Right renal pelvis (tissue), 4 donors: ENCODE measurements at places on chromosomes 2 and 18.
A peak's percentile ranks its signal among the peaks of the same experiment; 100 is the strongest.

DNA sequence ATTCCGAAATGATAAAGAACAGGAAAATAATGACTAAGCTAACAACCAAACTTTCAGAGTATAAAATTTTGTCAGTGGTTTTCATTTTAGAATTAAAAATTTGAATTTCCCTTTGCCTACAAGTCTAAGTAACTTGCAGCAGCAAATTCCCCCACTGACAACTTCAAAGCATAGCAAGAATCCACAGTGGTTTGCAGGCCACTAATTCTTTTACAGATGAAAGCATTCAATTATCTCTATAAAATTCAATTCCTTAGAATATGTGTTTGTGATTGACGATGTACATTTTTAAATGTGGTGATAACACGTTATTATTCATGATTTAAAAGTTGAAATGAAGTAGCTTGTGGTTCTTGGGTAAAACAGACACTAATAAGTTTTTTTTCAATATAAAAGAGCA lies 100.6 kb downstream of the SMAD2 start:
- DNase-seq = no peak

- no peak for DNase-seq
These were observed 1.9 kb downstream of the TCF23 start for GRCh38 chr2:27150639-27151230.

- DNase-seq = no peak
These were observed 5.2 kb upstream of the RUFY4 start for GRCh38 chr2:218063896-218064295.

- no peak for DNase-seq
These were observed 1554.5 kb upstream of the SLC39A10 start for GRCh38 chr2:194102546-194102945.

DNA sequence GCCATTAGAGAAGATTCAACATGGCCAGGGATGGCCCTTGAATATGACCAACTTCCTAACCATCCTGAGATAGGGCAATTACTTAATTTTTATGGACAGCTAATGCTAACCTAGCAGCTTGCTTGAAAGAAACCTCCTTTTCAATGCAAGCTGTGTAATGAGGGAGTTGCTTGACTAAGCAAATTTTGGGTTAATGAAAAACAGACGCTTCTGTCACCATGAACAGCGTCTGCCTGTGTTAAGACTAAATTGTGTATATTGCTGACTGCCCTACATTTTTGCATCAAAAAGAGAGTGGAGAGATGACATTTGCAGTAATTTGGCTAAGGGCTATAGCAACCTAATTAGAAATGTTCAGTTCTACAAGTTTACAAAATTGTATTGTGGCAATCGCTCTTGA lies 319.2 kb upstream of the LRATD1 start:
- DNase-seq = no peak

GRCh38 chr2:113876503-113877387 lies 13.1 kb upstream of the ACTR3 start:
- no peak for DNase-seq

GRCh38 chr2:17805717-17806363 lies 10.4 kb upstream of the MSGN1 start:
- DNase-seq = no peak

DNA sequence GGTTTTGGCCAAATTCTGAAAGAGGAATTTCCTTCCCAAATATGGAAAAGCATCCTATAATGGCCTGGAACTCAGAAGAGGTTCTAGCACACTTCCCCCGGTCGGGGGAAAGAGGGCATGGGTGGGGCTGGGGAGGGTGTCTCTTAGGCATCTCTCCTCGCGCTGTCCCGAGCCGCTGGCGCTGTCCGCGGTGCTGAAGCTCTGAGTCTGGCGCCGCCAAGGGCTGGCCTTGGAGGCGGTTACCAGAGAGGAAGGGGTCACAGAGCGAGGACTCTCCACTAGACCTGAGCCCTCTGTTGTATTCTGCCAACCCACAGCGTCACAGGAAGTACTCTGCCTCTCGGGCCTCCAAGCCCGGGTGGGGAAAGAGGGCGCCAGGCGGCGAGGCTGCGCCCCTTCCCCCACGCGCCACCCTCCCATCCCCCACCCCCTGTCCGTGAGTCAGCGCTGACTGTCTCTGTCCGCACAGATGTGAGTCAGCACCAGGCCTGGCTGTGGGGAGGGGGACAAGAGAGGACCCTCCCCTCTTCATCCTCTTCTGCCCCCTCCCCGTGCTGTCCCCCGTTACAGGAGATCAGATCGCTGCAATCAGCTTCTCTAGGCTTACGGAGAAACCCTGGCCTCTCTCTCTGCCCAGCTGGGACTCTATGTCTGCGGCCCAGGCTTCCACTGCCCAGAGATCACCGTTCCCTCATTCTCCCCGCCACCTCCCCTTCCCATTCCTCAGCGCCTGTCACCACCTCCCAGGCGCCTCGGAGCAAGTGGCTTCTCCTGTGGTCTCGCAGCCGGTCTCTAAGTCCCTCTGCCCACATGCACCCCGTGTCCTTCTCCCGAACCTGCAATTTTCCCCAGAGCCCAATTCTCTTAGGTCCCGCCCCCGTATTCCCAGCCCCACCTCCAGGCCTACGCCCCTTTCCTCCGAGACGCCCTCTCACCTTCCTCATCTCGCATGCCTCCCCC lies 779 bp downstream of the PTPRN start:
- DNase-seq = peak; percentile 65

DNA sequence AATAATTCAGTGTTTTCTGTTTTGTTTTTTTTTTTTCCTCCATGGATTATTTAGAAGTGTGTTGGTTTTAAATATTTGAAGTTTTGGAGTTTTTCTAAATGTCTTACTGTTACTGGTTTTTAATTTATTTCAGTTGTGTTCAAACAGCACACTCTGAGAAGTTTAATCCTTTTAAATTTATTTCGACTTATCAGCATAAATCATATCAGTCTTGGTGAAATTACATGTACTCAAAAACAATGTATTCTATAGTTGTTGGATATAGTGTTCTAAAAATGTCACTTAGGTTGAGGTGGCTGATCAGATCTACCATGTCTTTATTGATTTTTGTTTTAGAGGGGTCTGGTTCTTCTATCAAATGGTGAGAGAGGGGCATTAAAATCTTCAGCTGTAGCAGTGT lies 134.7 kb downstream of the NCOA1 start:
- no peak for DNase-seq
